NCI-H2227 treated with DMSO at 0.1 percent for 48 hours (cell line): ENCODE measurements at places on chromosomes 11 and 22.

DNA sequence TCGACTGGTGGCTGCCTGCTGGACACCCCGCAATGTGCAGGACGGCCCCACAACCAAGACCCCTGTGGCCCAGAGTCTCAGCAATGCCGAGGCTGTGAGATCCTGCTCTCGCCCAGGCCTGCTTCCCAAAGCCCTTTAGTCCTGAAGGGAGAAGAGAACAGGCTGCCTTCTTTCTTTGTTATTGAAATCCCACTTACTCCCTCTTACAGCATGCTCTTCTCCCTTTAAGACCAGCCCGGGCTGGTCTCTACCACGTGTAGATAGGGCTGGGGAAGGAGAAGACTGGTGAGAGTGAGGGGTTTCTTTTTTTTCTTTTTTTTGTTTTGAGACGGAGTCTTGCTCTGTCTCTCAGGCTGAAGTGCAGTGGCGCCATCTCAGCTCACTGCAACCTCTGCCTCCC is 21.3 kb downstream of the TMEM45B start:
- no peak for DNase-seq

GRCh38 chr22:26763633-26764361 is 106.4 kb downstream of the MIAT start:
- DNase-seq = no peak

- DNase-seq = no peak
Observed at GRCh38 chr11:31856248-31856647, 45.1 kb upstream of the PAX6 start.

- peak; percentile 13 for DNase-seq
Observed at GRCh38 chr22:19962246-19962908, 20.8 kb upstream of the TXNRD2 start.

DNA sequence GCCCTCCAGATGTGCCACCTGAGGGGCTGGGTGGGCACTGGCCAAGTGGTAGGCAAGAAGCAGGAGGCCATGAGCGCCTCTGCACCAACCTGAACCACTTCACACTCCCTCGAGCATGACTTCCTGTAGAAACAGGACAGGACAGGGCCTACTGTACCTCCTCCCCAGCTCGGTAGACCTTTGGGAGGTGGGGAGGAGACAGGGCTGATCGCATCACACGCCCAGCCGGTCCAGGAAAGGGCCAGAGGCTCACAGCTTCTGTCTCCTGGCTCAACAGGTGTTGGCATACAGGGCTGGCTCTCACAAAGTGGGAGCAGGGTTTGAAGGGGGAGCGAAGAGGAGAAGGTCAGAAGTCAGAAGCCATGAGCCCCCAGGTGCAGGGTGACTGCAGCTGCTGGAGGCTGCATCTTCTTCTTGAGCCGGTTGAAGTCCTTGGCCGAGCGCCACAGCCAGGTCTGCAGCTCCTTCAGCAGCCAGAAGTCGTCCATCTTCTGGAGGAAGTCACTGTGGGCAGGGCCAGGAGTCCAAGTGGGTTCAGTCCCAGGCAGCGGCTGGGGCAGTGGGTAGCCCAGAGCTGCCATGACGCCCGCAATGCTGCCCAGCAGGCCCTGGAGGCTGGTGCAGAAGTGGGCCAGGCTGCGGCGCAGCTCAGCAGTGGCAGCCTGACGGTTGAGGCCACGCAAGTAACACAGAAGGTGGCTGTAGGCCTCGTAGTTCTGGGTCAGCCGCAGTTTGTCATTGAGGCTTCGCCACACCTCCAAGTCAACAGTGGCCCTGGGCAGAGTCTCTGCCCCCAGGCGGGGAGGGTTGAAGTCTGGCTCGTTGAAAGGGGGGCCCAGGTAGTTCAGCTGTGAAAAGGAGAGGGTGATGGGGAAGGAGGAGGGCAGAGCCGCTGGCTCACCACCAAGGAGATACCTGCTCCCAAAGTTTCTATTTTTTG is 8.3 kb downstream of the CLCF1 start:
- DNase-seq = no peak

GRCh38 chr11:131248588-131248987 is 121.8 kb upstream of the NTM start:
- no peak for DNase-seq
